Thyroid gland (tissue), 4 donors: ENCODE measurements at places on chromosomes 2 and 18.

- DNase-seq = peak; percentile 44
Observed at GRCh38 chr18:14974088-14974487, 226.1 kb downstream of the ANKRD30B start.

DNA sequence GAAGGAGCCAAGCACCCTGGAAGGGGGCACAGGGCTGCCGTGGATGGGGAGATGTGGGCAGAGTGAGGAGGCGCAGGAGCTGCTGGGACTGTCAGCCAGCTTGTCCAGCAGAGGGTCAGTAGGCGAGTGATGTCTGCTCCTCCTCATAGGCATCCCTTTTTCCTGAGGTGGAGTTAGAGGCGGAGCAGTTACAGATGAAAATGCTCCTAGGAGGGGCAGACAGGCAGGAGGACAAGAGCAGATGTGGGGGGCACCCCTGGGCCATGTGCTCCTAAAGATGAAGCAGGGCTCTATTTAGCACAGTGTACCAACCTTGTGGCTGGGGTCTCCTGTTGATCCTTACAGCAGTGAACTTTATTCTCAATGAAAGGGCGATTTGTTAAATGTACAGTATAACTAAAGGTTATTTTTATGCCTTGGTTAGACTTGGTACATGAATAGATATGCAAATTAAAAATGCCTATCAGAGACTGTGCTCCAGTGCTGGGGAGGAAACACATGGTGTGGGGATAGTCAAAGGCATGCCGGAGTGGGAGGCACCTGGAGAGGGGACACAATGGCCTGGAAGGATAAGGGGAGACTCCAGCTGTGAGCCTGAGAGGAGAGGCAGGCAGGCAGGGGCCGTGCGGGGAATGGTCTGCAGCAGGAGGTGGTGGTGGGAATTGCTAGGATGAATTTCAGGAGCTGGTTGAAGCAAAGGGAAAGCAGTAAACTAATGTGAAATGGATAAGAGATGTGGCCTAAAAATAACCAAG, 175.3 kb downstream of the CLIP4 start:
- no peak for DNase-seq

DNA sequence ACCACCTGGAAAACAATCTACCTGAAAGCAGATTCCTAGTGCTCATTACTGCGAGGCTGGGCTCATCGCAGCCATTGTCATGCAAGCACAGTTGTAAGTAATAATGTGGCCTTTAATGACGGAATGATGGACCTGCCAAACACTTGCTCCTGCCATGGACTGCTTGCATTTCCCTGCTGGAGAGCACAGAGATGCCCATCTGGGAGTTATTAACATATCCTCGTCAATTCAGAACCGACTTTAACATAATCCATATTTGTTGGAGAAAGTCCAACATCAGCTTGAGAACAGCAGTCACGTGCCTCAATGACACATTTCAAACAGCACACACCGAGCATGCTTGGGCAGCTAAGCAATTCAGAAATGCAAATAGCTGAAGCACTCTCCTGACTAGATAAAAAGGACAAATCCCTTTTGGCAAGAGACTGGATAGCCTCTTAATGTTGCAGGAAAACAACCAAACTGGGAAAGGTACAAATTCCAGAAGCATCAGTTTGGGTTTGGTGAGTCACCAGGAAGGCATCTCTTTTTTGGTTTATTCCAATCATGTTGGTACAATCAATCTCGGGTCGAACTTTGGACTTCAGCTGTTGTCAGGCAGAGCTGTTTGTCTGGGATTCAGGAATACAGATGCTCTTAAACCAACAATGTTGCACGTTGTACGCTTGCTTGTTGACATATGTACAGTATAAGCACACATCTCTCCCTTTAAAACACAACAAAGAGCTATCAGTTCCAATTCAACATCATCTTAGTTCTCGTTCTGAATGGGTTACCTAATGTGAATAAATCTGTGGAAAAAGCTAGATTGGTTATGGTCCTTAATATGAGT, 395.8 kb downstream of the LNPK start:
- DNase-seq = no peak

GRCh38 chr2:119158563-119159347, at the start of gene C1QL2:
TSS of gene C1QL2 (minus strand) at chr2:119158751. CDS start at chr2:119158269, 482 bp downstream.
- no peak for DNase-seq

- no peak for DNase-seq
Observed at GRCh38 chr2:191916826-191917225, 69.9 kb upstream of the CAVIN2 start.

- no peak for DNase-seq
Observed at GRCh38 chr2:47483191-47483590, 80.2 kb downstream of the MSH2 start.

GRCh38 chr2:240570531-240571313, 2.4 kb downstream of the RNPEPL1 start:
- DNase-seq = no peak

- peak; percentile 66 for DNase-seq
Observed at GRCh38 chr2:119431976-119432850, 559 bp downstream of the TMEM37 start.

GRCh38 chr2:54635554-54636152, 87.8 kb upstream of the EML6 start:
- no peak for DNase-seq

DNA sequence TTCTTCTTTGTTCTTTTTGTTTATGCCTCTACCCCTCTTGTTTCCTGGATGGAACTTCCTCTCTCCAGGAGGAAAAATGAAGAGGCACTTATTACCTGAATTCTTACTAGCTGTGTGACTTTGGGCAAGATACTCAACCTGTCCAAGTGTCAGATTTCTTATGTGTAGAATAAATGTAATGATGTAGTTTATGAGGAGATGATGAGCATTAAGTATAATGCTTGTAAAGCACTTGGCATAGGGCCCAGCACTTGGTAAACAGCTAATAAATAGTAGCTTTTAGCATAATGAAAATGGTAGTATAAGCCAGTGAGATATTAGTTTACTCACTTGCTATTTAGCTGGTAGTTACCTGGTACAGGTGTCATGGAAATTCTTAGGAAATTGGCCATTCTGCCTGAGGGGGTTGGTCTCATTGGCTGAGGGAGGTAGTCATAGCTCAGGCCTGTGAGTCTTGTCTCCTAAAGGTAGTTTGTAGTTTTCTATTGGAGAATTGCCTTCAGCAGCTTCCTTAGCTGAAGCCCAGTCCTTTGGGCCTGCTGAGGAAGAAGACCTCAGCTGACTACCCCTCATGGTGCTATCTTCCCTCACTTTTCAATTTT, 133.4 kb upstream of the NABP1 start:
- DNase-seq = no peak

GRCh38 chr2:56589194-56589593, 405.4 kb downstream of the CCDC85A start:
- no peak for DNase-seq

GRCh38 chr2:201369775-201370174, 12.6 kb upstream of the FLACC1 start:
- no peak for DNase-seq

GRCh38 chr2:179129574-179130238, 79.8 kb upstream of the CCDC141 start:
- no peak for DNase-seq

DNA sequence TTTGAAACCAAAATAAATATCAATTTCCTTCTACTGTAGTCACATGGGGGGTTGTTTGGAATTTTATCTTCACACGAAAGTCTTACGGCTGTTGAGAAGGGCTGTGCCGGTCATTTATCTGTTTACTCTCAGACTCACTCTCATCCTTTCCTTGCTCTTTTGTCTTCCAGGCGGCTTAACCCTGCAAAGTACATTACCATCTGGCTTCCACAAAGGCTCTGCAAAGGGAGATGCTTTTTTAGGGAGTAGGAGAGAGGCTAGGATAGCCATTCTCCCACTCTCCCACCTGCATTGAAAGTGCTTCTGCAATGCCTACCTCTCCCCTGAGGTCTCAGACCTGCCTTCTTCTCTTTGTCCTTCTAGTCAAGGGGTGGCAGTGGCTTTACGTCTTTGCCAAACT, 247.6 kb downstream of the MEIS1 start:
- DNase-seq = no peak

- peak; percentile 4 for DNase-seq
Observed at GRCh38 chr2:7427293-7428060, 510.3 kb downstream of the RNF144A start.

DNA sequence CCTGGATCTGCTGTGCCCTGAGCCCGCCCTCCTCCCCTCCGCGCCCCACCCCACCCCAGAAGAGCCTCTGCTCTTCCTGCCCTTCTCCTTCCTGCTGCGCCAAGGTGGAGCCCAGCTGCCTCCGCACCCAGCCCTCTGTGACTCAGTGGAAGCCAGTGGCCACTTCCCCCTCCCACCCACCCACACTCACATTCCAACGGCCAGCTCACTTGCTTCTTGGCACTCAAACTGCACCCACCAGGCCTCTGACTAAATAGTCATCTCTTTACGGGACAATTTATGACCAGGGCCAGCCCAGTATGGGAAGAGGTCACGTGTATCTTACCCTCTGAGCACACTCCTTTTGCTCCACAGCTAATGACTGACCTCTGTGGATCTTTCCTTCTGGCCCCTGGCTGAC, 150.4 kb upstream of the SLC1A4 start:
- no peak for DNase-seq
